ENCODE measurements at places on chromosomes 13 and 19.

DNA sequence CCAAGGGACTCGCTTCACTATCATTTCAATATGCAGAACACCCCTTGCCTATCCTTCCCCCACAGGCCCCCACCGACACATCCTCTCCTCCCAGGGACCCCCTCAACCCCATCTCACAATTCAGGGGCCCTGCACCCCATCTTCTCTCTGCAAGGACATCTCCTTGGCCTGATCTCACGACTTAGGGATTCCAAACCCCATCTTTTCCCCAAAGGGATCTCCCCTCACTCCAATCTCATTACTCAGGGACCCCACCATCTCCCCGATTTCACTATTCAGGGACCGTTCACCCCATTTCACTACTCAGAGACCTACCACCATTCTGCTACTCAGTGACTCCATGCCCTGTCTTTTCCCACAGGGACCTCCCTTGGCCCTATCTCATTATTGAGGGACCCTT, 1.4 kb downstream of the MAP2K2 start:
- DNase-seq: no peak

GRCh38 chr19:31875591-31875990, 469.8 kb upstream of the ZNF507 start:
- no peak for DNase-seq

GRCh38 chr19:14440049-14440448, 6.9 kb downstream of the PKN1 start:
- peak; percentile 21 for DNase-seq

DNA sequence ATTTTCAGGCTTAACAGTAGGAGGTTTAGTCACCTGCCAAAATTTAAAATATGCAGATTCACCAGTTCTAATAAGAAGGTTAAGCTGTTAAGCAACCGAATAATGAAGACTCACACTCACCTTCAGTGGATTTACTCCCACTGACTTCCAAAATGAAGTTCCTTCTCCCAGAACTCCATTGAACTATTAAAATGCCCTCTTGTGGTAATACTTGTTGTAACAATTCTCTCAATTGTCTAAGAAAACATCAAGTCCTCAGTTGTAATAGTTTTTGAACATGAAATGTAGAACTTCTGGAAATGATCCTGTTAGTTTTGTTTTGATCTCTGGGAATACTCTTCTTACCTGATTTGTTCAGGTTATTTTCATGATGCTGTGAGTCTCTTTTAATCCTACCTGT, 522.0 kb upstream of the ATXN8OS start:
- no peak for DNase-seq

DNA sequence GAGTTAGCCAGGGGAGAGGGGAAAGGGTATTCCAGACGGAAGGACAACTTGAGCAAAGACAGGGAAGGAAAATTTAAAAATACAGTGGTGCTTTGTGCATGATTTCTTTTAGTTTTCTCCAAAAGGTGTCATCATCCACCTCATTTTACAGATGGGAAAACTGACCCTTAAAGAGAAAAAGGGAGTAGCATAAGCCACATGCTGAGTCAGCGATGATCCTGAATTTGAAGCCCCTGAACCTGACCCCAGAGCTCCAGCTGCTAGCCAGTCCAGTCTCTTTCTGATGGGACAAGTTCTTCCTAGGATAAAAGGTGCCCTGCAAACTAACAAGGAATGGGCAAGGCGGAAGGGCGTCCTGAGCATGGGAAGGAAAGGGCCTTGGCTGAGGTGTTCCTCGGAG, 10.3 kb downstream of the CABP5 start:
- no peak for DNase-seq

DNA sequence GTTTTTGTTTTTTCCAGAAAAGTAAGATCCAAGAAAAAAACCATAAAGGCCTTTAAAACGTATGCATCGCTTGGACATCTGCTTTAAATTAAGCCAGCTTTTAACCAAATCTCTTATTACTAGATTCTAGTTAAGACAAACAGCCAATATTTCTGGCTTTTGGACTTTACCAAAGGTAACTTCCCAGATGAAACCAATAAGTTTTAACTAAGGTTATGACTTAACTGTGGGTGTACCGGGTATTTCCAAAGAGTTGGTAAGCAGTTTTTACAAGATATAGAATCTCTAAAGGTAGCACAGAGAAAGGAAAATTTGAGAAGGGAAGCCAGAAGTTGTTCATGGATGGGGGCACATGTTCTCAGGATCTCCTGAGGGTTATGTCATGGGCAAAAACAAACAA, 34.0 kb downstream of the CEACAM1 start:
- no peak for DNase-seq

DNA sequence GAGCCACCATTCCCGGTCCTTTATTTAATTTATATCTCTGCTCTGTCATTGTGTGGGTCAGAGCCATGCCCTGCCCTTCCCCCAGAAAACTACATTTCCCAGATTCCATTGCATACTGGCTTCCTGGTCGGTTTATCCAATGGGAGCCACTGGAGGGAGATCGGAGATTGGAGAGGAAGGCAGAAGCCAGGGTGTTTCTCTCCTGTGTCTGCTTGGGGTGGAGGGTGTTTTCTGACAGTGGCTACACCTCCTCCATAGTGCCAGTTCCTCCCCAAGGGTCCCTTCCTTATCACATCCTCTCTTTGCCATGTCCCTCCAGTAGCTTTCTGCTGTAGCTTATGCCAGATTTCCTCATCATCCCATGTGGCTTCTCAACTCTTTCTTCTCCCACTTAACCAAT, 19.0 kb downstream of the OLFM2 start:
- DNase-seq: peak; percentile 79

DNA sequence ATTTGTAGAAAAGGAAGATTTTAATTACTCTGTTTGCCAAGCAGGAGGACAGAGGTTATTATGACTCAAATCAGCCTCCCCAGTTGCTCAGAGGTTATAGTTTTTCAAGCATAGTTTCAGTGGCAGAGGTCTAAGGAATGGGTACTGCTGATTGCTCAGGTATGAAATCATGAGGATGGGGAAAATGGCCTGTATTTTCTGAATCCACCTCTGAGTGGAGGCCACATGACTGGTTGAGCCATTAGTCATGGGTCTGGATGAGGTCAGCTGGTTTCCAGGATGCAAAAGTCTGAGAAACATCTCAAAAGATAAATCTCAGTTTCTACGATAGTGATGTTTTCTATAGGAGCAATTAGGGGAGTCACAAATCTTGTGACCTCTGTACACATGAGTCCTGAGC, 62.8 kb upstream of the CEACAM8 start:
- no peak for DNase-seq

GRCh38 chr13:60869225-60869624, 472.2 kb downstream of the TDRD3 start:
- no peak for DNase-seq

- no peak for DNase-seq
These were observed 39.6 kb upstream of the C1QTNF9 start for GRCh38 chr13:24269821-24270220.

DNA sequence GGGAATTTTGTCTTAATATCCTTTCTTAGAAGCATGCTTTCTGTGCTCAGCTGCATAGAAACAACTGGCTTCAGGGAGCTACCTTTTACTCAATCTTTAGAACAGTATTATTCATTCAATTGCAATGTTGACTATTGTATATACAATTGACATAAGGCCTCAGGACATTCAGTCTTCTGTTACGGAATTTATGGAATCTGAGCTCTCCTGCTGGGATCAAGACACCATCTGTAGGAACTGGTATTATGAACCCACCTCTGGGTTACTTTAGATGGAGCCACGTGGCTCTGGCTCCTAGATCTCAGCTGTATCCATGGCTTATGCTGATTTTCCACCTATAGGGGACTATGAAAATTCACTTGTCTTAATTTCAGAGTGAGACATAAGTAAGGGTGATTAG, 716.2 kb upstream of the GPC6 start:
- no peak for DNase-seq

- peak; percentile 11 for DNase-seq
These were observed 692.6 kb upstream of the SLITRK1 start for GRCh38 chr13:84574851-84575250.

- no peak for DNase-seq
These were observed 559.0 kb downstream of the PCDH17 start for GRCh38 chr13:58190577-58190976.

- no peak for DNase-seq
These were observed 88.0 kb downstream of the ABCC4 start for GRCh38 chr13:95212983-95213850.

GRCh38 chr13:45411221-45411620, 7.0 kb downstream of the SLC25A30 start:
- no peak for DNase-seq

DNA sequence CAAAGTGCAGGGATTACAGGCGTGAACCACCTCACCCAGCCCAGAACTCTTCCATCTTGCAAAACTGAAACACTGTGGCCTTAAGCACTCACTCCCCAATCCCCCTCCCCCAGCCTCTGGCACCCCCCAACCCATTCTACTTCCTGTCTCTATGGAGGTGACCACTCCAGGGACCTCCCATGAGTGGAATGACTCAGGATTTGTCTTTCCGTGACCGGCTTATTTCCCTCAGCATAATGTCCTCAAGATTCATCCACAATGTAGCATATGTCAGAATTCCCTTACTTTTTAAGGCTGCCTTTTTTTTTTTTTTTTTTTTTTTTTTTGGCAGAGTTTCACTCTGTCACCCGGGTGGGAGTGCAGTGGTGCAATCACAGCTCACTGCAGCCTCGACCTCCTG, 3.6 kb upstream of the F2RL3 start:
- no peak for DNase-seq

GRCh38 chr13:109673477-109673876, 112.9 kb downstream of the IRS2 start:
- DNase-seq: no peak

GRCh38 chr13:73179650-73180274, 121.0 kb downstream of the KLF5 start:
- DNase-seq: no peak

- no peak for DNase-seq
These were observed 558.5 kb downstream of the RFC3 start for GRCh38 chr13:34376483-34376882.

DNA sequence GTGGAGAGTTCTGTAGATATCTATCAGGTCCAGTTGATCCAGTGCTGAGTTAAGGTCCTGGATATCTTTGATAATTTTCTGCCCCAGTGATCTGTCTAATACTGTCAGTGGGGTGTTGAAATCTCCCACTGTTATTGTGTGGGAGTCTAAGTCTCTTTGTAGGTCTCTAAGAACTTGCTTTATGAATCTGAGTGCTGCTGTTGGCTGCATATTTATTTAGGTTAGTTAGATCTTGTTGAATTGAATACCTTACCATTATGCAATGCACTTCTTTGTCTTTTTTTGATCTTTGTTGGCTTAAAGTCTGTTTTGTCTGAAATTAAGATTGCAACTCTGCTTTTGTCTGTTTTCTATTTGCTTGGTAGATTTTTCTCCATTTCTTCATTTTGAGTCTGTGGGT, 15.4 kb downstream of the AP1M1 start:
- no peak for DNase-seq

Measured in D341Med (cell line).